ENCODE measurements at places on chromosomes 6 and 20.

GRCh38 chr6:113447088-113447831 is 409.9 kb upstream of the MARCKS start:
- DNase-seq = no peak

GRCh38 chr6:157840776-157841175 is 17.7 kb downstream of the SNX9 start:
- no peak for DNase-seq

GRCh38 chr20:63980317-63980805 is 571 bp upstream of the PRPF6 start:
- no peak for DNase-seq

- DNase-seq = no peak
These were observed 52.8 kb downstream of the NCOA7 start for GRCh38 chr6:125843593-125843992.

- no peak for DNase-seq
These were observed 118.2 kb downstream of the BMP7 start for GRCh38 chr20:57148263-57148662.

DNA sequence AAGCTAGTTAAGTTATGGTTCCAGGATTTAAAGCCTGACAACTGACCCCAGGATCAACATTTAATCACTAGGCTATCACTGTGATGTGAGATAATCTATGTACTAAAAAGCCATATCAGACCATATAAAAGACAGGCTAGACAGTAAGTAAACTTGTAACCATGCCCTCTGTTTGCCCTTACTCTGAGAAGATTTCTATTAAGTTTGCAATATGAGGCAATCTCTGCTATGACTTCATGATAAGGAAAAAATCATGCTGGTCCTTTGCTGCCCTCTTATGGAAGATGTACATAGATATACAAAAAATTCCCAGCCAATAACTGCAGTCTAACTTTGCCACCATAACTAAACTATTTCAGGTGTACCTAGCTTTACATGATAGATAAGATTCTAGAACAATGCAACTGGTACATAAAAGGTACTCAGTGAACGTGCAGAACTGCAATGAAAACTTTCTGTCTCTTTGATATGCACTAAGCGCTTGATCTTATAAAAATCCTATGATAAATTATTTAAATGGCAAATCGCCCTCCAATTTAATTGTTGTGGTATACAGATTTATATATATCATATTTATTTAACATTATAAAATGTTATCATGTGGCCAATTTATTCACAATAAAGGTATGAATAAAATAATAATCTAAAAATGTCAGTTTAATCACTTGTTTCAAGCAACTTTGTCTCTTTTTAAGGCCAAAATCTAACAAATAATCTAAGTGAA is 70.5 kb downstream of the FAM217A start:
- peak; percentile 29 for DNase-seq

DNA sequence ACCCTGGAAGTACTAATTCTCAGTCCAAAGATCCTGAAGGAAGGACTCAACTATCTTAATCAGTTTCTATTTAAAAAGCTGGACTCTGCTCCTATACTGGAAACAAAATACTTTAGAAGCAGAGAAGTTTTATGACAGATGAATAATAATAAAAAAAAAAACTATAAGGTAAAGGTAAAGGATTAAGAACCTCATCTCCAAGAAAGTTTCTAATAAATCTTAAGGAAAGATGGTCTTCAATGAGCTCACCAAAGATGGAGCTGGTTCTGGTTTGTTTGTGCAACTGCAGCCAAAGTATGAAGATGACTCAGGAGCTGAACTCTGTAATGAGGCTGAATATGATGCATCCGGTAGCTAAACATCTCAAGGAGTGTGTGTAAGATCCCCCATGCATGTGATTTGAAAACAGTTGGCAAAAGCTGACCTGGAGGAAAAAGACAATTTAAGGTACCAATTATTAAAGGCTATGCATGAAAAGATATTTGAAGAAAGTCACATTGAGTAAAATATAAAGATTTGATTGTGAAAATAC is 25.2 kb downstream of the MED23 start:
- DNase-seq = no peak

DNA sequence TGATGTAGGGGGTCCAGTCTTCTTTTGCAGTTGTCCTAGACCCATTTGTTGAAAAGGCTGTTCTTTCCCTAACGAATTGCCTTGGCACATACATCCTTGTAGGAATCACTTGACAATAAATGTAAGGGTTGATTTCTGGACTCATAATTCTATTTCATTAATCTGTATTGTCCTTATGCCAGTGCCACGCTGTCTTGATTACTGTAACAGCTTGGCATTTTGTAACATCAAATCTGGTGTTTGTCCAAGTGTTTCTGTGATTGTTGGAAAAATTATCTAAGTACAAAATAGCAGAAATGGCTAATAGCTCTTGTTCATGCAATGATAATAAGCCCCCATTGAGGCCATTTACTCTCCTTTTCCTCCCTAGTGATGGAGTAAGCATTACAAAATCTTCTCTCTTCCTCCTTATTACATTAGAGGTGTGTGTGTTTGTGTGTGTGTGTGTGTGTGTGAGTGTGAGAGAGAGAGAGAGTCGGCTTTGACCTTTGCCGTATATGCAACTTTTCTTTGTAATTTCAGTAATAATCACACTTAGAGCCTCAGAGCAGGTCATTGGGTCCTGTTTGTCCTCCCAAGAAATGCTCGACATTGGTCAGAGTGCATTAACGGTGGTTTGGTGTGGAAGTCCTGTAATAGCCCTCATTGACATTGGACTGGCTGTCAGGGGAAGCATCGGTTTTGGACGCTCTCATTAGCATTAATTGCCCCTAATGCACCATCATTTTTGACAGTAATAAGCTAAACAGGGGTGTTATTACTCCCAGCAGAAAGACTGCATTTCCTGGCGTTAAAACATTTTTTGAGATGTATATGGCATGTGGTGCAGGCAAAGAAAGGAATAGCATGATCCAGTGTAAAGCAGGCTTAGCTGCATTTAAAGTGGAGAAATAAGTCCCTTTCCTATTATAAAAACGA is 40.7 kb upstream of the MROH8 start:
- DNase-seq = peak; percentile 25

- DNase-seq = no peak
These were observed 88.5 kb downstream of the PHACTR1 start for GRCh38 chr6:12804952-12805645.

DNA sequence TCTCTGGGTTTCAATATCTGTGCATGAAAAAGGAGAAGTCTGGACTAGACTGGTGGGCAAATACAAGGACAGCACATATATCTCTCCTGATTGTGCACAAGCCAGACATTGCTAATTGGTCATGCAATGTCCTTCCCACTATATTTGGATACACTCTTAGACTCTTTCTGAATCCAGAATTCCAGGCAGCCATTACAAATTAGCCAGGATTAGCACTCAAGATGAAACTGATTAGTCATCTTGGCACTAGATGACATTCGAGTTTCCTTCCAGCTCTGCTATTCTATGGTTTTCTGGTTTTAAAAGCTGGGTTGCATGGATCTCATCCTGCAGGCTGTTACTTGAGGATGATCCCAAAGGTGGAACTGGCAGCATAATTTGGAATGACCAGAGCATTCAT is 73.2 kb downstream of the SCP2D1 start:
- DNase-seq = peak; percentile 12

DNA sequence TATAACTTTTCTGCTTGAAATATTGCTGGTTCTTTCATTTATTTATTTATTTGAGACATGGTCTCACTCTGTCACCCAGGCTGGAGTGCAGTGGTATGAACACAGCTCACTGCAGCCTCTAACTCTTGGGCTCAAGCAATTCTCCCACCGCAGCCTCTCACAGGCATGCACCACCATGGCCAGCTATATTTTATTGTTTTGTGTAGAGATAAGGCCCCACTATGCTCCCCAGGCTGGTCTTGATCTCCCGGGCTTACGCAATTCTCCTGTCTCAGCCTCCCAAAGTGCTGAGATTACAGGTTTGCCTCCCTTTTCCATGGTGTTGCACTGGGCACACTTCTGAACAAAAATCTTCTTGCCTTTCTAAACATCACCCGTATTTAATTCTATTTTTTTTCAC is 39.1 kb upstream of the RNGTT start:
- no peak for DNase-seq

GRCh38 chr6:130515306-130515705 is 149.5 kb downstream of the TMEM200A start:
- DNase-seq = no peak

GRCh38 chr6:89527634-89528033 is 94.7 kb downstream of the ANKRD6 start:
- DNase-seq = no peak

GRCh38 chr6:75283907-75284631 is 523 bp downstream of the TMEM30A start:
- DNase-seq = no peak

- DNase-seq = no peak
These were observed 404.4 kb upstream of the GJE1 start for GRCh38 chr6:141728330-141728729.

GRCh38 chr6:28597924-28598722 is 72.4 kb downstream of the GPX5 start:
- no peak for DNase-seq

DNA sequence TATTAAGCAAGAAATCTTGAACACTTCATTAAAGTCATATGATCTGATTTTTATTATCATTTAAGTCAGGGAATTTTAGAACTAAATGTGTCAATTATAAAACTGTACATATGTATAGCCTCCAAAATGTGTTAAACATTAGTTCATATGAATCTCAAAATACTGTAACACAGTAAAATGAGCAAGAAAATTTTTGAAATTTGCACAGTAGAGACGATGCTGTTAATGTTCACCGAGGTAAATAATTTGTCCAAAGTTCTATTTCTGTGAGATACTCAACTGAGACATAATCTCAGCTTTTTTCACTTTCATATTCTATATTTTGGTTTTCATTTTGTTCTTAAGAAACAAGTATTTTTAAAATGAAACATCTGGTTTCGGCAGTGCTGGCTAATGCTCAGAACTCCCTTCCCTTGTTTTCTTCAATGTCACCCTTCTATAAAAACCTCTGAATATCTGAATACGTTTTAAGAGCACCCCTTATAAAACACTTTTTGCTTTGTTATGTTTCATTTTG is 353.1 kb downstream of the LAMA2 start:
- no peak for DNase-seq

DNA sequence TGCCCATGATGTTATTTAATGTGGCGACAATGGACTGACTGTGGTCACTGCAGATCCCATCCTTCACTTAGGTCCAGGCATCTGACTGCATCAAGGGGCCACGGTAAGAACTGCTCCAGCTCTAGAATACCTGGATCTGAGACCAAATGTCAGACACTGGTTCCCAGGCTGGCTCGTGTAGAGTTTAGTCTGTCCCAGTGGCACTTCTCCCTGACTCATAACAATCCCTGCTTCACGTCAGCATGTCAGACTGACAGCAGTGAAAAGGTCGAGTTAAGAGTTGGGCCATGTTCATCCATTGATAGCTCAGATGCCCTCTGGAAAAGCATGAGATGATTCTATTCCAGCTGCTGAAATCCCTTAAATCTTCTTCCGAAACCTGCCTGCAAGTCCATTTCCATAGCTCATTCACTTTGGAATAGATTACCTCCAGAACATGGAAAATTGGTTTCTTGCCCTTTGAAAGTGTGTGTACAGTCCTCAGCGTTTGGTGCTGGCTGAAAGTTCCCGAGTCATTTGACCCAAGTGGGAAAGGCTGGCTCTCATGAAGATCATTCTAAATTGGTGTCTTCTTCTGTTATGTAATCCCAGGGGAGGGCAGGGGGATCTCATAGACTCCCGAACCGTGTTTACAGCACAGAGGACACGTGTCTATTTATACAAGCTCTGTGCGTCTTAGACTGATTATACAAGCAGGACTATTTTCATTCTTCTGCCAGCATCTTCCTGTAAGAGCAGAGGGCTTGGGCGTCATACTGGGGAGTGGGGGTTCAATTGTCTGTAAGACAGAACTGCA is 160.8 kb downstream of the ZDHHC14 start:
- no peak for DNase-seq

GRCh38 chr20:60327971-60328660 is 369.9 kb downstream of the CDH26 start:
- no peak for DNase-seq

GRCh38 chr6:27837625-27838057 is 74.6 kb downstream of the OR2B2 start:
- no peak for DNase-seq

GRCh38 chr6:126016591-126016990 is 30.3 kb downstream of the TRMT11 start:
- DNase-seq = no peak

DNA sequence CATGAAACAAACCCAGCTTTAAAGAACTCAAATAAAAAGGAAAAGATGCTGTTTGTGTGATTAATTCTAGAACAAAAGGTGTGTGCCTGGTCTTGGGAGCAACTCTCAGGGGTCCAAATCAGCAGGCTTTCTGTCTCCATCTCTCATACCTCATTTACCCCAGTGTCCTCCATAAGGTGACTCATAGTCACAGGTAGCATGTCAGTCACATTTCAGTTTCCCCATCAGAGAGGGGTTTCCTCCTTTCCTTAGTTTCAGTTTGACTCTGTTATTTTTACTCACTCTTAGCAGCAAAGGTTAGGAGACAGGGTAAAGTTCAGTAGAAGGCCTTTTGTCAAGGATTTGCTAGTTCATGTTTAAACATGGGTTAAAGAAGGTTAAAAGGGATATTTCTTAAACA is 46.2 kb downstream of the OGFRL1 start:
- DNase-seq = no peak

DNA sequence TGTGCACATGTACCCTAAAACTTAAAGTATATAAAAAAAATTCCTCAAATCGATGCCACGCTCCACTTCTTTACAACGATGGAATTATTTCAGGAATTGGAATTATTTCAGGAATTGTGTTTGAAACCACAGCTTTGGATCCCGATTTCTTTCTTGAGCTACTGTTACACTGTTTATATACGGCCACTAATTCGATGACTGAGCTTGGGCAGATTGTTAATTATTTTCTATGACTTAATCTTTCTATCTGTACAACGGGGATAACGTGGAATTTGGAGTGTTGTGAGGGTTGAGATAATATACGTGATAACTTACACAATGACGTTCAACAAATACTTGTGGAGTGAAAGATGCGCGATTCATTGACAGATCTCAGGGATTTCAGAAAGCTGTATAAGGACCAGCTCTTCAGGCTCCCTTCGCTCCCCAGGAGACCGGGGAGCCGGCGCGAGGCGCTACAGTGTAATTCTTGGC is 171.3 kb downstream of the SLC16A10 start:
- DNase-seq = no peak
